Naive thymus-derived CD8-positive, alpha-beta T cell (primary cell): ENCODE measurements at places on chromosomes 3 and 15. TPM values are rescaled to one million over a fixed set of nuclear protein-coding genes. Genes with fewer than 3 reads are reported as not detected.

- no peak for DNase-seq
- peaks cover 4% of the 10 kb centered on the region for H3K4me1 ChIP-seq
- no peak overlapping the region for H3K27ac ChIP-seq
- H3K36me3 ChIP-seq, result peaks cover 18% of the 10 kb centered on the region
- no peak overlapping the region for H3K4me3 ChIP-seq
These were observed 44.2 kb downstream of the SGO1 start for GRCh38 chr3:20141851-20142250.

DNA sequence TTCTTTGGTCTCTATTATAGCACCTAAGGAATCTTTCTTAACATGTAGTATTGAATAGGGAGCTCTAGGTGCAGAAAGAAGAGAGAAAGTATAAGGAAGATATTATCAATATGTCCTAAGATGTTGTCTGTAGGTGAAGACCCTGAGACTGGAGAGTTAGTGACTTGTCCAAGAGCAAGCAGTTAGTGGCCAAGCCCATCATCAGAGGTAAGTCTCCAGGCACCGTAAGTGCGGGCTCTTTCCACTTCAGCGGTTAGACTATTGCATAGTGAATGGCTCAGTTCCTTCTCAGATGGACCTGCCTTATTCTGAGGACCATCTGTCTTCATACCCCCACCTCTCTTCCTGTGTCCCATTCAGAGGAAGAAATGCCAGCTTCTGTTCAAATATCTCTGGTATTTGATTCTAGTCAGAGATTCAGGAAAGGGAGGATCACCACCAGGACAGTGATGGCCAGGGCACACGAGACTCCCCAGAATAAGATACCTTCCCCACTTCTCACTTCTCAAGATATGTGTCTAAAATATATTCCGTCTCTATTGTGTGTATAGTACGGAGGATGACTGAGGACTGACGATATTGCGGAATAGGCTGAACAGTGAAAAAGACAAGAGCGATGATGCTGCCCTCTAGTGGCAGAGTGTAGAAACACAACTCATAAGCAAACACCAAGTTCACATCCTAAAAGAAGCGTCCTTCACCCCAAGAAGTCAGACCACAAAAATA is 19.1 kb upstream of the ADGRG7 start:
- peaks cover 5% of the 10 kb centered on the region for H3K4me1 ChIP-seq
- H3K27ac ChIP-seq, result no peak overlapping the region
- H3K27me3 ChIP-seq, result peaks cover 2% of the 10 kb centered on the region
- peak; percentile 73 for DNase-seq

GRCh38 chr3:194344012-194344411 is 7.1 kb downstream of the CPN2 start:
- H3K27ac ChIP-seq, result no peak overlapping the region
- no peak overlapping the region for H3K4me3 ChIP-seq
- H3K4me1 ChIP-seq, result peaks cover 1% of the 10 kb centered on the region
- H3K36me3 ChIP-seq, result no peaks in the 10 kb centered on the region

The LIPH gene
- not detected for polyA plus RNA-seq

The MAGI1 gene
- polyA plus RNA-seq, result not detected

DNA sequence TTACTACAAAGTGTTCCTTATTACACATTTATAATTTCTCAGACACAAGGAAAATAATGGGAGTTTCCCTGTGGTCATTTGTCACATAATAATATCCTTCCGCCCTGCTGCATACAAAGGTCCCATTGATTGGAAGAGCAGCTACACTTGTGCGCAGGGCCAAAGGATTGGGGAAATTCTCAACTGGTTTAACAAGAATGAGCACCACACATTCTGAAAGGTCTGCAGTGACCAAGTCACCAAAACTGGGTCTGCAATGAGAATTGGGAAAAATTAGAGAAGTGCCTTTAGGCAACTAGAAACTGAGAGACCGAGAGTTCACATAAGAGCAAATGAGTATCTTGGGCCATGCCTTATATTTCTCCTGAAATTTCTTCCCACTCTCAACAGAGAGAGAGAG is 98.2 kb upstream of the NR2F2 start:
- no peaks in the 10 kb centered on the region for H3K4me1 ChIP-seq
- H3K4me3 ChIP-seq, result no peak overlapping the region
- no peak overlapping the region for H3K27ac ChIP-seq
- H3K36me3 ChIP-seq, result no peaks in the 10 kb centered on the region

The RYK gene
- polyA plus RNA-seq, result 6.3 TPM

DNA sequence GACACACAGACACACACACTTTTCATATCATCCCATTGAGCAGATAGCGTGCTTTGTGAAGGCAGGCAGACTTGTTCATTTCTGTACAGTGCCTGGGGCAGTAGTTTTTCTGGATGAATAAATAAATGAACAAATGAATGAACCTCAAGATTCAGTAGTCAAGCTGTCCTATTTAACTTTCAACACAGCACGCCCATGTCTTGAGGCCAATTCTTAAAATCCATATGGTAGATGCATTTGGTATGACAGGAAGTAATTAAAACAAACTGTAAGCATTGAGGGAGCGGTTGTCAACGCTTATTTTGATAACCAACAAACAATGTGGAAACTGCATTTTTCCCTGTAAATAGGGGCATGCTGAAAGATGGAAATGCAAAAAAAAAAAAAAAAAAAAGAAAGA is 80.0 kb upstream of the BNC1 start:
- peaks cover 55% of the 10 kb centered on the region for H3K27me3 ChIP-seq
- H3K4me1 ChIP-seq, result peaks cover 17% of the 10 kb centered on the region
- no peak for DNase-seq
- H3K27ac ChIP-seq, result no peak overlapping the region
- H3K4me3 ChIP-seq, result no peak overlapping the region
- no peaks in the 10 kb centered on the region for H3K36me3 ChIP-seq

DNA sequence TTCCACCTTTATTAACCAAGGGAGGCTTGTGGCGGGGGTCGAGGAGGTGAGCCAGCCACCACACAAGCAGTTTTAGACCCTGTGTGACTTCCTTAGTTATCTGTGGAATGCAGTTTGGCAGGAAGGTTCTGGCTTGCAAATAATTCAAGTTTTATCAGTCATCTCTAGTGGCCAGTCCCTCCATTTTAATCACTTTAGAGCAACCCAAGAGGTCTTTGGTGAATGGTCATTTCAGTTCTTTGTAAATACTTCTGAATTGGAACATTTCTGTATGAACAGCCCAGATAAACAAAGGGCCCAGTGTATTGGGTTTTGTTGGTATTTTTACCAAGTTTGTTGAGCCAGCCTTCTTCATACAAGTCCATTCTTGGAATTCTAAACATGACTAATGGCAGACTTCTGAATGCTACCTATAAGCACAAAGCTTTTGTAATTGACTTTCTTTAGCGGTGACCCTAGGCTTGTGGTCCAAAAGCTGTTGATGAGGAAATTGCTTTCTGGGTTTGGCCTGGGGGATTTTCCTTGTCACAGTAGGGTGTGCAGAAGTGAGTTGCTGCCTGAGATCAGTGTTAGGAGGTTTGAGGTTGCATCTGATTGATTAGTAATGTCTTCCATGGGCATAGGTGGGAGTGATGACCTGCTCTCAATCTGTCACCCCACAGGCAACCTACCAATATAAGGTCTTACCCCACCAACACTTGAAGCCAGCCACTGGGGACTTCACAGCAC is 193.3 kb upstream of the TOPAZ1 start:
- no peak overlapping the region for H3K4me3 ChIP-seq
- no peak for DNase-seq
- H3K36me3 ChIP-seq, result no peaks in the 10 kb centered on the region

The ANKUB1 gene
- polyA plus RNA-seq, result not detected

DNA sequence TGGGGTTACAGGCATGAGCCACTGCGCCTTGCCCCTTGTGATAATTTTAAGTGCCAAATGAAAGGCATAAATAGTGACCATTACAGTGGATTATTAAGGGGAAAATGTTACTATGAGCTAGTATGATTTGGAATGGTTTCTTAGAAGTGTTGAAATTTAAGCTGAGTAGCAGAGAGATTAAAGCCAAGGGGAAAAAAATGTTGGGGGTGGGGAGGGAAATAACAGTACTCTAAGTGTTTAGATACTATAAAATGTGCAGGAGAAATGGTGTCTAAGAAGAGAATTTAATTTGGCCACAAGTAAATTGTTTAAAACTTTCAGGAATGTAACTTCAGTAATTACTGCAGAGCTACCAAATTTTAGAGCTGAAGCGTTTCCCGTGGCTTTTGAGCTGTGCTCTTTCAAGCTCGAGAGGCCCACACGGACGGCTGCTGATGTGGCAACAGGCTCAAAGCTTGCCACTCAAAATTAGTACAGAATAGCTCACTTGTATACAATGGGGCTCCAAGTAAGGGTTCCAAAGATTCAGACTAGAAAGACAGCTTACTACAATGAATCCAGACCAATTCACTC is 23.9 kb upstream of the SLC12A8 start:
- peak overlapping the region; percentile 20 for H3K27ac ChIP-seq
- H3K36me3 ChIP-seq, result peaks cover 7% of the 10 kb centered on the region
- no peaks in the 10 kb centered on the region for H3K27me3 ChIP-seq
- H3K4me3 ChIP-seq, result no peak overlapping the region

GRCh38 chr15:57554063-57554811 is 37.5 kb upstream of the MYZAP start:
- H3K4me1 ChIP-seq, result no peaks in the 10 kb centered on the region
- H3K27me3 ChIP-seq, result peaks cover 5% of the 10 kb centered on the region
- no peak for DNase-seq
- H3K36me3 ChIP-seq, result no peaks in the 10 kb centered on the region
- no peak overlapping the region for H3K4me3 ChIP-seq
- no peak overlapping the region for H3K27ac ChIP-seq

- H3K4me1 ChIP-seq, result peaks cover 25% of the 10 kb centered on the region
- peak overlapping the region; percentile 73 for H3K27ac ChIP-seq
- no peaks in the 10 kb centered on the region for H3K36me3 ChIP-seq
- peak; percentile 67 for DNase-seq
These were observed 17.5 kb upstream of the FANCD2 start for GRCh38 chr3:10008588-10009344.

The UQCC5 gene
- 29.4 TPM for polyA plus RNA-seq

DNA sequence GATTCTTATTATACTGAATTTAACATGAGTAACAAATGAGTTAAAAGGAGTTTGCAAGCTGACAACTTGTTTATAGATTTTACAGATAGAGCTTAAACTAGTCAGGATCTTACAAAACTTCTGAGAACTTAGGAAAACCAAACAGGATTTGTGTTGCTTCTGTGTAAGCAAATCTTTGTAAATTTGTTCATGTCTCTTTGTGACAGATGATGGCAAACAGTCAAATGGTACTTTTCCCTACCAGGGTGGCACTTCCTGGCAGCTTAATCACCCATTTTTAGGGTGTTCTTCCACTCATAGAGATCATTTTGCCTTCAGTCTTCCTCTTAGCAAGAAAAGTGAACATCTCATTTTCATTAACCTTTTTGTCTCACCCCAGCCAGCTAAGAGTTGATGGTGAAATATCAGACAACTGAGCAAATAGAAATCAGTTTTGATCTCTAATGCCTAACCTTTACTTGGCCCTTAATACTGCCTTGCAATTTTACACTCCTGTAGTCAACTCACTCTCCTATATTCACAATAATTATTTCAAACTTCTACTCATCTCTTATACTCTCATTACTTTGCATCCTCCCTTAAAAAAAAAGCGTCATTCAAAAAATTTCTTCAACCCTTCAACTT is 23.7 kb upstream of the NECTIN3 start:
- no peaks in the 10 kb centered on the region for H3K36me3 ChIP-seq
- no peak overlapping the region for H3K27ac ChIP-seq
- peaks cover 16% of the 10 kb centered on the region for H3K27me3 ChIP-seq
- no peak for DNase-seq
- no peak overlapping the region for H3K4me3 ChIP-seq

The NOX5 gene
- not detected for polyA plus RNA-seq

GRCh38 chr3:188191460-188191859 is 37.5 kb downstream of the LPP start:
- H3K4me1 ChIP-seq, result peaks cover 34% of the 10 kb centered on the region
- H3K27me3 ChIP-seq, result no peaks in the 10 kb centered on the region
- DNase-seq, result no peak
- no peak overlapping the region for H3K4me3 ChIP-seq

The RASGRF1 gene
- not detected for polyA plus RNA-seq
